ENCODE measurements at places on chromosomes 7 and 10.

GRCh38 chr10:44898665-44899064 is 12.5 kb upstream of the TMEM72 start:
- DNase-seq, result no peak

DNA sequence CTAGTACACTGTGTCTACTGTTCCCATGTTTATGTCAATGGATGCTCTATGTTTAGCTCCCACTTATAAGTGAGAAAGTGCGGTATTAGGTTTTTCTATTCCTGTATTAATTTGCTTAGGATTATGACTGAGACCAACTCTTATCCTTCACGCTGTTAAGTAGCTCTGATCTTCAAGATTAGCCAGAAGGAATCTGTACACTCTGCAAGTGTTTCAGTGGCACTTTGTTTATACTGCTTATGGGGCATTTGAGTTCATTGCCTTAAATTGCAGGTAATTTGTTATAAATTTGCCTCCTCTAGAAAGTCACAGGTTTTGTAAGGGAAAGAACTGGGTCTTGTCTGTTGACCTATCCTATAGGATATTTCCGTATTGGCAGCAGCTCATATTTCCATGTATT is 6.4 kb upstream of the ACSM6 start:
- no peak for DNase-seq

DNA sequence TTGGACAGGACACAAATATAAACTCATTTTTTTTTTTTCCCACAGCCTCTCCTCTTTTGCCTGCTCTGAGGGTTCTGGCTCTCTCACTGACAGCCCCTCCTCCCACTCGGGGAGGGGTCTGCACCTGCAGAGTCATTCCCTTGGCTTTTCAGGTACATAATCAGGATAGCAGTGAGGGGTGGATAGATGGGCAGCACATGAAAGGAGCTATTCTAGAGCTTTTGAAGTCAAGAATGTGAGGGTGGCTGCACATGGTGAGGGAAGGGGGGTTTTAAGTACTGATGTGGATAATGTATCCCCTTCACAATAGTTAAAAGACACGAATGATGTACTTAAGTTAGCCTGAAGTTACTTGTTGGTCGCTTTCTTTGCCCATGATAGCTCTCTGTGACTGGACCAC is 76.2 kb downstream of the CFAP58 start:
- no peak for DNase-seq

DNA sequence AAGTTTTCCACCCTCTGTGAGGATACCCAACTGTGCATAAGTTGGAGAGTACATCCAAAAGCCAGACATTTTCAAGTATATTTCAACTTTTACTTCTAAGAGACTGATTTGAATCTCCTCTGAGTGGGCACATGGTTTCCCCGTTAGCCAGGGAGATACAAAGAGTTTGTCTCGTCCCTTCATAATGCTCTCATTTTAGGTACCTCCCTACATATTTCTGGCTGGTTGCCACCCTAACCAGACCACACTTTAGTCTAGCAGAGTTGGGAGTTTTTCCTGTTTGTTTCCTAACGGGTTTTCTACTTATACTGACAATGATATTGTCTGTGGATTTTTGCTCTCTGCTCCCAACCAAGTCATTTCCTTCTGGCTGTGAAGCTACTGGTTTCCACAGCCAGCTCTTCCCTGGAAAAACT is 180.3 kb downstream of the CCDC71L start:
- no peak for DNase-seq

GRCh38 chr10:60473557-60473956 is 83.9 kb upstream of the ANK3 start:
- no peak for DNase-seq

- no peak for DNase-seq
Observed at GRCh38 chr7:77200542-77200941, 923 bp upstream of the FGL2 start.

- DNase-seq, result no peak
Observed at GRCh38 chr10:69734797-69735468, 66.8 kb upstream of the COL13A1 start.

Data from activated CD4-positive, alpha-beta T cell treated with anti-CD3 and anti-CD28 coated beads, Interleukin-2, amount 50 U/mL, for 4 hours (primary cell).